ENCODE measurements at places on chromosomes 11 and 22.

- no peak for DNase-seq
These were observed 53.1 kb downstream of the SPECC1L start for GRCh38 chr22:24323695-24324094.

DNA sequence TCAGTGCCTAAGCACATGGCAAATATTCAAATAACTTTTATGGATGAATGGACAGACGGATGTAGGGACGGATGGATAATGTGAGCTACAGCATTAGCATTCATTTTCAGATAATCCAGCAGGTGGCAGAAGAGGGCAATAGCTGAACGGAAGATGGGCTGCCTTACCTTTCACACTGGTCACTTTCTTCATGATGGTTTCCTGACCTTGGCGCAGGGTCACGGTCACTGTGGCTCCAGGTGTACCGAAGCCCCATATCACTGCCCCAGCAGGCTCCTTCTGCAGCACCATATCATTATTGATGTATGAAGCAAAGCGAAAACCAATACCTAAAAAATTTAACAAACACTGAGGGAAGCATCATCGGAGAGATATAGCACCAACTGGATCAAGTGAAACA lies 4.3 kb downstream of the SIAE start:
- peak; percentile 81 for DNase-seq

DNA sequence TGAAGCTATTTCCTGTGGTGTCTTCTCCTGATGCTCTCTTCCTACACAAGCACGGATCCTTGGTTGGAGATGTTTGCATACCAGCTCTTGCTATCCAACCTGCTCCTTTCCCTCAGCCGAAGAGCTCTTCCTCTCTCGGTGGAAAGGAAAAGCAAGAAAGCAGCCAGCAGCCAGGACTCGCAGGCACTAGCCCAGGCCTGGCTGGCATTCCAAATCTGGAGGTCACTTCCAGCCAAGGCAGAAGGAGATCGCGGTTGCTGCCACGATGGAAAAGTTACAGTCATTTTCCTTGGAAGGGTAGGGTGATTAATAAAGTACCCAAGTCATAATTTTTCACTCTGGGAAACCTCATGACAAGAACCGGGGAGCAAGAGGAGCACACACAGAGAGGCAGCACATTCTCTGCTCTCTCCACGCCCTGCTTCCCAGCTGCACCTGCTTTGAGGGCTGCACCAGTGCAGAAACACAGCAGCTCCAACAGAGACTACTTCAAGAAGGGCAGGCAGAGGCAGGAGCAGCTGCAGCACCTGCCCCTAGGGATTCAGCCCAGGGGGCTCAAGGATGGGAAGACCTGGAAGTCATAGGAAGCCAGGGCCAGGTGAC lies 399.3 kb downstream of the CADM1 start:
- DNase-seq: no peak

- DNase-seq: no peak
These were observed 483.0 kb downstream of the MN1 start for GRCh38 chr22:27318516-27318915.

DNA sequence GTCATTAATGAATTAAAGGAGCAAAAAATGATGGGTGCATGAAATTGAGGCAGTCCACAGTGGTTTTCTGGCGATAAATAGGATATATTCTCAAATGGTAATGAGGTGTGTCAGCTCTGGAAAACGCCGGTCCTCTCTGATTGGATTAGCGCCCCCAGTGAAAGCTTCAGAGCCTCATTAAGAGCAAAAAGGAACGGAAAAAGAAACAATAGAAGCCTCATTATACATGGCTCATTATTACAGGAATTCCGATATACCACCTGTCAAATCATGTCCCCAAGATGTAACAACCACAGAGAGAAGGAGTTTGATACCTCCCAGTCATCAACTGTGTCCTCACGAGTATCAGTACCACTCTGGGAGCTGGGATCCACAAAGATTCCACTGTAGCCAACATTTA lies 175.7 kb upstream of the PITPNB start:
- no peak for DNase-seq

DNA sequence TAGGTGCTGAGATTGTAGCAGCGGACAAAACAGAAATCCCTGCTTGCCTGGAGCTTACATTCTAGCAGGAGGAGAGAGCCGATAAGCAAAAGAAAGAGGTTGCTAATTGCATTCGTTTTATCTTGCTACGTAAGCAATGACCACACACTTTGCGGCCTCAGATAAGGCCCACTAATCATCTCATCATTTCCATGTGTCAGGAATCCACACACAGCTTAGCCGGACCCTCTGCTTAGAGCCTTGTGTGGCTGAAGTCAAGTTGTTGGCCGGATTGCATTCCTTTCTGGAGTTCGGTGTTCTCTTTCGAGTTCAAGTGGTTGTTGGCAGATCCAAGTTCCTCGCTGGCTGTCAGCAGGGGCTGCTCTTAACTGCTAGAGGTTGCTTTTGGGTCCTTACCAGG lies 101.6 kb downstream of the CHST1 start:
- DNase-seq: no peak

DNA sequence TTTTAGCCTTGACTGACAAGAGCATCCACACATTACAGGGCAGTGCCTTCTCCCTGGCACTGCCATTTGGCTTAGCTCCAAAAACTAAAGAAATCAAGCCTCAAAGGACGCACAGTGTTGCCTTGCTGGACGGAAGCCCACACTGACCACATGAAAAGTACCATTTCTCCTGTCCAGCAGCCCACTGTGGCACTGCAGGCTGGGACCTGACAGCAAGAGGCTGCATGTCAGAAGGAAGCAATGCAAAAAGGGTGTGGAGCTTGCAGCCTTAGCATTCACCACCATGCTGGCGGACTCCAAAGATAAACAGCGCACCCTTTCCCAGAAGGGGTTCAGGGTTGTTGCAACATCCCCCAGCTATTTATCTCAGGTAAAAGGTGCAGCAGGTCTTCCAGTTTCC lies 109.3 kb upstream of the BMAL1 start:
- DNase-seq: peak; percentile 58

DNA sequence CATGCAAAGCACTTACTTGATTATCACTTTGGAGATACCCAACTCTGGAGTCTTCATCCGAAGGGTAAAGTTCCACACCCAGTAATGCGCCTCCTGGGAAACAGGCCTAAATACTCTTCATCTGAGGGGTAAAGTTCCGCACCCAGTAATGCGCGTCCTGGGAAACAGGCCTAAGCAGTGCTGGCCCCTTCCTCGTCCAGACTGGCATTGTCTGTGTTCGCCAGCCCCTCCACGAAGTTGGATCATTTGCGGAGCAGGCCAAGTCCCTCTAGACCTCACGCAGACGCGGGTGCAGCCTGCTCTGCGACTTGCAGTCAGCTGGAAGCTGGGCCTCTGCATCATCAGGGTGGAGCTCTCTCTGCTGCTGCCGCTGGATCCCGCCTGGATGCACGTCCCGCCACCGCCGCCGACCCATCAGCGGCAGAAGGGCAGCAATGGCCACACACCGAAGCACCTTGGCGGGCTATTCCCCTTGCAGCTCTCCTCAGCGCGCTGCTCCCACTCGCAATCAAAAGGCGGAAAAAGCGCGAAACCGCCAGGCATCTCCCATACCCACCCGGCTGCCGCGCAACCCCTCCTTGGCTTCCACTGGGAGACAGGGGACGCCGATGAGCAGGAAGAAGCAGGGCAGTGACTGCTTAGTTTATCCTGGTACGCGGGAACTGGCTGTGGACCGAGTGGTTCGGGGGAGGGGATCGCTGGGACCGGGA lies 34.1 kb upstream of the GLYATL1 start:
- no peak for DNase-seq

GRCh38 chr22:43110927-43111623 lies 525 bp downstream of the BIK start:
- no peak for DNase-seq

DNA sequence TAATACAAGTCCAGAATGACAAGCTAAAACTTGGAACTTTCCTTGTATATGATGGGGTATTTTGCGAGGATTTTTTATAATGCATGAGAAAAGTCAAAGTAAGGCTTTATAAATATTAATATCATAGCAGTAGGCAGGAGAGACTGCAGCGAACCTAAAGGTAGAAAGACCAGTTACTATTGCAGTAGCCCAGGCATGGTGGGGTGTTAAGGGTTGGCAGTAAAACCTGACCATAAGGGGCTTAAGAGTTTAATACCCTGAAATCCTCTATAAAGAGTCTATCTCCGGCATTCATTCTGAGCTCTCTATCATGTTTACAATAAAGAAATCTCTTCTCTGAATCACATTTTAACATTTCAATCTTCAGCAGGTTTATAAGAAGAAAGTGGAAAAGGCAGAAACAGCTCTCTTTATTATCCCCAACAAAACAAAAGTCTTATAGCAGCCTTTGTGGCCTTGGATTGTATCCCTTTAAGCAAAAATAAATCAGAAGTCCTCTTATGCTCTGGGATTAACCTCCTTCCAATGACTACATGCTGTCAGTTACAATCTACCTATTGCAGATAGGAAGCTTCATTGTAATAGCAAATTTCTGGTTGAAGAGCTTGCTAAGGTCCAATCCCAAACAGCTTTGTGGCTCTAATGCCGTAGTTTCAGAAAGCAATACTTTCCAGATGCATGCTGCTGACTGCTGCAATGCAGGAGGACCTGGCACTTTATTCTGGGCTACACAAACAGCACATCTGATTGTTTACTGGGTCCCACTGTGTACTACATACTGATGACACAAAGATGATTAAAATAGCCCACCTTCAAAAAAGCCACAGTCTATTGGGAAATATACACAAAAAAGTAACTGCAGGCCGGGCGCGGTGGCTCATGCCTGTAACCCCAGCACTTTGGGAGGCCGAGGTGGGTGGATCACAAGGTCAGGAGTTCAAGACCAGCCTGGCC lies 45.8 kb downstream of the SIK3 start:
- DNase-seq: no peak

- DNase-seq: no peak
These were observed 47.4 kb downstream of the SYT13 start for GRCh38 chr11:45238724-45239123.

DNA sequence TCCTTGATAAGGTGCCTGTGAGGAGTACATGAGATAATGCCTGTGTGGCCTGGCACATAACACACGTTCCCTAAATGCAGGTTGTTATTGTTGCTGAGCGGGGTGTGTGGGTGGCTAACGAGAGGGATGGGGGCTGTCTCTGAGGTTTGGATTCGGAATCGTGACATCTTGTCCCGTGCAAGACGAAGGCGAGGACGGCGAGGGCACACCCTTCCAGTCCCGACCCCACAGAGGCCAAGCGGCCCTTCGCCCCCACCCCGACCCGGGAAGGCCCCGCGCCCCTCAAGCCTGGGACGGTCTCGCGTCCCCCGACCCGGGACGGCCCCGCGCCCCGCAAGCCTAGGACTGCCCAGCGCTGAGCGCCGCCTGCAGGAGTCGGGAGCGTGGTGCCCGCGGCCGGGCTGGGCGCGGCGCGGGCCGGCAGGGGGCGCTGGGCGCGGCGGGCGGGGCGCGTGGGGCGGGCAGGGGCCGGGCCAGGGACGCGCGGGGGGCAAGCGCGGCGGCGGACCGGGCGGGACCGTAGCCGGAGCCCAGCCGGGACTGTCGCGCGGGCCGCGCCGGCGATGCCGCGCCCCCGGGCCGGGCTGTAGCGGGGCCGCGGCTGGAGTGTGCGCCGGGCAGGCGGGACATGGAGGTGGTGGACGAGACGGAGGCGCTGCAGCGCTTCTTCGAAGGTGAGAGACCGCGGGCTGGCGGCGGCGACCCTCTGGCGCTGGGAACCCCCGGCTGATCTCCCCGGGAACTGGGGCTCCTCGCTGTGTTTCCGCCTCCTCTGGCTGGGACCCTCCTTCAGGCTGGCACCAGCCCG lies at the start of gene MYRF:
TSS of gene MYRF (plus strand) at position 520 of the 808 bp plus-strand sequence. CDS start at position 629, 109 bp downstream.
- peak; percentile 44 for DNase-seq

DNA sequence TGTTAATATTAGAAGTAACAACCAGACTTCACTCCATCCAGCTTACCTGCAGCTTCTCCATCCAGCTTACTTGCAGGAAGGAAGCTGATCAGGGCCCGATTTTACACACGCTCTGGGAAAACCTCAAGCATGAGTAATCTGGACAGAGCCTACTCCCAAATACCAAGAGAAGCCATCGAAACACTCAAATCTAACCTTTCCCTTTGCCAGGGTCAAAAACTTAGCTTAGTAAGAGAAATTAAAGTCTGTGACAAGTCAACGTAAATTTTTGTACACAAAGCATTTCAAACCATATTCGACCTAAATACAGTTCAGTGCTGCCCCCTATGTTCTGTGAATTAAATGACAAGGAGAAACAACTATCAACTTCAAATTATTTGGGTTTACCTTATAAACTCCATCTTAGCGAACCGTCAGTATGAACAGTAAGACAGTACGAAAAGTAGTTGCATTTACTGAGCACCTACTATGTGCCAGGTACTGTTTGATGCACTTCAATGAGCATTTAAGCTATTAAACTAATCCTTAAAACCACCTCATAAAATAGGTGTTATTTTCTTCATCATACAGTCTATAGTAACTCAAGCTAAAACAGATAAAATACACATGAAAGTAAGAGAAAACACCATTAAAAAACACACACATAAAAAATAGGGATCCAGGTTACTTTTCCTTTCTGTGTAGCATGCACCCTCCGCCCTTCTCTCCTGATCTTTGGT lies 36.9 kb downstream of the ARFGAP3 start:
- DNase-seq: peak; percentile 38

GRCh38 chr11:3609416-3610265 lies 32.2 kb downstream of the ART5 start:
- DNase-seq: peak; percentile 81

- no peak for DNase-seq
These were observed 10.6 kb downstream of the ACAT1 start for GRCh38 chr11:108131993-108132392.

- no peak for DNase-seq
These were observed 4.5 kb downstream of the NCF4 start for GRCh38 chr22:36865346-36865745.

GRCh38 chr11:91790346-91791170 lies 434.1 kb upstream of the FAT3 start:
- no peak for DNase-seq

DNA sequence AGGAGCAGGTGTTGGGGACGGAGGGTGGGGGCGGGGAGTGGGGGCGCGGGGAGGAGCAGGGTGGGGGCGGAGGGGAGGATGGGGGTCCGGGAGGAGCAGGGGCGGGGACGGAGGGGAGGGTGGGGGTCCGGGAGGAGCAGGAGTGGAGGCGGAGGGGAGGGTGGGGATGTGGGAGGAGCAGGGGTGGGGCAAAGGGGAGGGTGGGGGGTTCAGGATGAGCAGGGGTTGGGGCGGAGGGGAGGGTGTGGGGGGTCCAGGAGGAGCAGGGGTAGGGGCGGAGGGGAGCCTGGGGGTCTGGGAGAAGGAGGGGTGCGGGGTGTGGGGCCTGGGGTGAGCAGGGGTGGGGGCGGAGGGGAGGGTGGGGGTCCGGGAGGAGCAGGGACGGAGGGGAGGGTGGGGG lies 17.1 kb downstream of the CRELD2 start:
- DNase-seq: no peak

- DNase-seq: no peak
These were observed 10.0 kb downstream of the CUL5 start for GRCh38 chr11:108018708-108019107.

GRCh38 chr11:86255896-86256295 lies 11.3 kb downstream of the EED start:
- DNase-seq: no peak

DNA sequence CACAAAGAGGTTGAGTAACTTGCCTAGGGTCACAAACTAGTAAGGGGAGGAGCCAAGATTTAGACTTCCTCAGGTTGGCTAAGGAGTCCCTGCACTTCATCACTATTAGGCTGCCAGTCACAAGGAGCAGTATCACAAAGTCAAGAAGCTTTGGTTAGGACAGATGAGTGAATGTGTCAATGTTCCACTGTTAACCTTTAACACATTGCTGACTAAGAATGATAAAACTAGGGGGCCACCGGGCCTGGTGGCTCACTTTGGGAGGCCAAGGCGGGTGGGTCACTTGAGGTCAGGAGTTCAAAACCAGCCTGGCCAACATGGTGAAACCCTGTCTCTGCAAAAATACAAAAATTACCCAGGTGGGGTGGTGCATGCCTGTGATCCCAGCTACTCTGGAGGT lies 32.0 kb downstream of the TMEM123 start:
- DNase-seq: no peak

Measured in HT-29 (cell line).